Activated T-helper 1 cell treated with Interleukin-2 at 50 U/mL for 16 hours (primary cell): ENCODE measurements at places on chromosomes 1 and 21.

DNA sequence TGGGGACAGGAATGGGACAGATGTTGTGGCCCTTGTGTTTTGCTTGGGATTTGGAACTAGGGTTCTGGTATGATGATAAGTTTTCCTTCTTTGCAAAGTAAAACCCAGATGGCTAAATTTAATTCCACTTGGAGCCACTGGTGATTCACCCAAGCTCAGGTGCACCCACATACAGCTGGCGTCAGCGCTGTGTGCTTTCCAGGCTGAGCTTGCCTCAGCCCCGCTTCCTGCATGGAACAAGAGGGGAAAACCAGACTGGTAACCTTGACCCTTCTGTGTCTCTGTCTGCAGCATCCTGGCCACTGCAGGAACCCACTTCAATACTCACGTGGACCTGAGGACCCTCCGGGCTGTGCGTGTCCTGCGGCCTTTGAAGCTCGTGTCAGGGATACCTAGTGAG, 94.2 kb downstream of the CACNA1E start:
- no peak for DNase-seq

DNA sequence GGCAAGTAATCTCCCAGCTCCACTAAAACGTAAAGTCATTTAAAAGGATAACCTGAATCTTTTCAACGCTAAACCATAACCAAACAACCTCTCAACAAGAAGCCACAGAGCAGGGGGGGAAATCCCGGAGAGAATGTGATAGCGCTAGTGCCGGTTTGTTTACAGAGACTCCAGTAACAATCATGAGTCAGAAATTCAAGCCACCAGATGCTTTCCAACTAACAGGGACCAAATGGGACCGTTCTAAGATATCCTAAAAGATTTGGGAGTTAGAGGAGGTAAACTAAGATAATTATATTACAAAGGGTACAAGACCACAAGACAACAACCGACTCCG, 825 bp downstream of the DCAF8 start:
- peak; percentile 51 for DNase-seq

DNA sequence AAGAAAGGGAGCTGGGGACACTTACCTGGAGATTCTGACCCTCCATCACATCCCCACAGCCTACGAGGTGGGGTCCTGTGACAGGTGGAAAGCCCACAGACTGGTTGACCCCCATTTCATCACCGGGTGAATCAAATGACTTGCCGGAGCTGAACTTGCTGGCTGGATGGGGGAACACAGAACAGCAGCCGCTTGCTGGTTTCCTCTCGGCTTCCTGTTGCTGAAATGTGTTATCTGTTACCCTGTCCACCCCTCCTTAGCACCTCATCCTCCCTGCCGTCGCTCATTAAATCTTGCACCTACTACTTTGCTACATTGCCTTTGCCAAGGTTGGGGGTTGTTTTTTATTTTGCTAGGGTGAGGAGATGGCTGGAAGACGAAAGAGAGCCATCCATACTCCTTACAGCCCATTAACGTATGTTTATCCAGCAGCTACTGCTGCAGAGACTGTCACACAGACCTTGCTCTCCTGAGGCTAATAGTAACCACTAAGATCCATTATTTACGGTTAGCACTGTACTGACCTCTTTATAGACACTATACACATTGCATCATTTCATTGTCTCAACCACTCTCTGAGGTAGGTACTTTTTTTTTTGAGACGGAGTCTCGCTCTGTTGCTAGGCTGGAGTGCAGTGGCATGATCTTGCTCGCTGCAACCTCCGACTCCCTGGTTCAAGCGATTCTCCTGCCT, 7.0 kb downstream of the PAFAH2 start:
- DNase-seq, result peak; percentile 11

DNA sequence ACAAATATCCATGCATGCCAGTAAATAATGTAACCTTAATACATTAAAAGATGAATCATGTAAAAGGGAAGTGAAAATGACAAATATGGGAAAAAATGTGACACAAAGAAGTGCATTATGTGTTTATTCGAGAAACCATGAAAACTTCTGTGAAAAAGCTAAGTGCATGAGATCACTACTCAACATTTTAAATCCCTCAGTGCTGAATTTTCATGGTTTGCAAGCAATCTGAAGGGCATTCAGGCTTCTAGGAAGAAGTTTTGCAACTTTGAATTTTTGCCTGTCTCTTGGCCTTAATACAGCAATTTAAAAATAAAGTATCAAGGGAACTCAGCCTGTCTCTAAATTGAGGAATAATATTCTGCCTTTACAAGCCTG, 78.2 kb downstream of the MAP3K7CL start:
- DNase-seq, result no peak

DNA sequence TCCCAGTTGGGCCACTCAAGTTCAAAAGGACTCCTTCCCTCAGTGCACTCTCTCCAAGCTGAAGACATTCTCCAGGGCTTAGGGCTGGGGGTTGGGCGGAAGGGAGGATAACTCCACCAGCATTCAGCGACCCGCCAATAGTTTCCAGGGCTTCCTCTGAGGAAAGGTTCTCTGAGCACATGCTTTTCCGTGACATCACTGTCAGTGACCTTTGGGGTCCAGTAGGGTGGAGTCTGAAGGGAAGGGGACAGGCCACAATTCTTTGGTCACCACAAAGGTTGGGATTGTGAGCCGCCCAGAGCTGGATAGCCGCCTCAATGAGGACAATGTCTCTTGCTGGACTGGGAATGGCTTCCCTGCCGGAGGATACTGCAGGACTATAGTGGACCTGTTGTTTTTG, 22.8 kb upstream of the RXRG start:
- DNase-seq, result no peak

DNA sequence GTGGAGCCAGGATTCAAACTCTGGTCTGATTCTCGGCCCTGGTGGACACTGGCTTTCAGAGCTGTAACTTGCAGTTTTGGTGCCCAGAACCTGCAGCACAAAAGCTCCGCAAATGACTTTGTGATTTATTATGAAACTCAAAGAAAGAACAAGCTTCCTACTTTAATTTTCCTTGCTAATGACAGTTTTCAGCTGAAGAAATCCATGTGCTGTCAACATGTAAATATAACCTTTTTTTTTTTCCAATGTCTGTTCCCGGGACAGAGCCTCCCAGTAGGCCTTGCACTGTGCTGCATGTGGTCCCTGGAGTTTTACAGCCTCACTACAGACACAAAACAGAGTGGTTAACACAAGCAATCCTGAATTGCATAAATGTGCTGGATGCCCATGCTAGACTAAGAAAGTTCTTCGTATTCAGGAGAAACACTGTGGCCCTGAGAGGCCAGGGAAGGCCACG, 62.3 kb upstream of the ANGPTL1 start:
- DNase-seq, result no peak

DNA sequence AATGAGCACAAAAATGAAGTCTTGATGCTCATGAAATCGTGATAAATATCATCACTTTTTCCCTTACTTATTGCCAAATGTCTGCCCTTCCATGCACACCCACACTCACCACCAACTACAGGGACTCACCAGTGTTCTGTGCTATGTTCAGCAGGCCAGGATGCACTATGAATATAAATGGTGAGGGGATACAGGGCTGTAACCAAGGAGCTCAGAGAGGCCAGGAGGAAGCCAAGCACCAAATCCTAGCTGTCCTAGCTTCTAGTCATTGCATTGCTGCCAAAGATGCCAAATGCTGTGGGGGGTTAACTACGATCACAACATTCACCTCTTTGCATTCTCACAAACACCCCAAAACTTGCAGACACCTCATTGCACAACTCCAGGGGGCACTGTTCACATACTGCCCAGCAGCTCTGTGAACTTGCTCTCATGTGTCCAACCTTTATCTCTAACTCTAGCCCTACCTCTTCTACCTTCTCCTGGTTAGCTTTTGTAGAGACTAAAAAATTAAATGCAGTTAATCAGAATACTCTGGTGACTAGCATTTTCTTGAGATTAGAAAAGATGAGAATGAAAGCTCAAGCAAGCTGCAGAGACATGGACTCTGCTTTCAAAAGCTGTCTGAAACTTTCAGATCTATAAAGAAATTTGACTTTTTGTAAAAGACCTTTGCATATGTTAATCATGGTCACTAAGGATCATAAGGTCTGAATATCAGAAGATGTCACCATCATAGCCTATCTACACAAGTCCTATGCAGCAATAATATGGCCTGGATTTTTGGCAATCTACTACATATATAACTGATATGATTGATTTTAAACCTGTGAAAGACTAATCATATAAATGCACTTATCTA, 13.9 kb upstream of the KIF14 start:
- DNase-seq, result no peak

GRCh38 chr1:48695161-48695560, 81.5 kb downstream of the BEND5 start:
- no peak for DNase-seq

DNA sequence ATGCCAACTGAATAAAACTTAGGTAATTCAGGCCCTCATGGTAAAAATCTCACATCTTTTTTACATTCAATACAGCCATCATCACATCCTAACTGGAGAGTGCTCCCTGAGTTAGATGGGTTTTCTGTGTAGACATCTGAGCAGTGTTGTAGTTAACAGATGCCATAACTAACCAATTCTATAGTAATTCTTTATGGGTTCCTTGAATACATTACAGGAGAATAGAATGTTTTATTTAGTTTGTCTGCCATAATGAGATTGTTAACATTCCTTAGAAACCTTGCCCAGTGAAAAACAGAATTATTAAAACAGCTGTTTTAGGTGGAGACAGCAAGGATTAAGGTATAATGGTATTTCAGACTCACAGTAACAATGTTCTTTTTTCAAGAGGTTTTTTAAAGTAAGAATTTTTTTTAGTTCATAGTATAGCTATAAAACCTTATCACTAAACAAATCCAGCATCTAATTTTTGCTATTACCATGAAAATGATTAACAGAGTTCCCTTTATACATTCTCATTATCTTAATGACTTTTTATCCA, 95.3 kb downstream of the ATP5PO start:
- DNase-seq, result no peak

DNA sequence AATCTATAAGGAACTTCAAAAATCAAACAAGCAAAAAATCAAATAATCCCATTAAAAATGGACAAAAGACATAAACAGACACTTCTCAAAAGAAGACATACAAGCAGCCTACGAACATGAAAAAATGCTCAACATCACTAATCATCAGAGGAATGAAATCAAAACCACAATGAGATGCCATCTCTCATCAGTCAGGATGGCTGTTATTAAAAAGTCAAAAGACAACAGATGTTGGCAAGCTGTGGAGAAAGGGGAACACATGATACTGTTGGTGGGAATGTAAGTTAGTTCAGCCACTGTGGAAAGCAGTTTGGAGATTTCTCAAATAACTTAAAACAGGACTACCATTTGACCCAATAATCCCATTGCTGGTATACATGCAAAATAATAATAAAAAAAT, 226.4 kb downstream of the S1PR1 start:
- no peak for DNase-seq

DNA sequence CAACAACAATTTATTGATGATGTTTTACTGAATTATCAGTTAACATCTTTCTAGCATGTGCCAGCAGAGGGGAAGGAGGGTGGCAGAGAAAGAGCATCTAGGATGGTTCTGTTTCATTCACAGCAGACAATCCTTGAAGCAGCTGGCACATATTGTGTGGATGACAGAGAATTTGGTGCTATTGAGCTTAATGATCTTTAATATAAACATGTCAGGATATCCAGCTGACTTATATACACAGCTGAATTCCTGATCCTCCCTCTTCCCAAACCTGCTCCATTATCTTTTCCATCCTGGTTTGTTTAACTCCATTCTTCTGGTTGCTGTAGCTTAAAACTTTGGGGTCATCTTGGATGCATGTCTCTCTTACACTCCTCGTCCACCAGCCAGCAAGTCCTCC, 218.6 kb downstream of the CACNA1E start:
- DNase-seq, result no peak

- DNase-seq, result no peak
These were observed 630.7 kb upstream of the PLXNA2 start for GRCh38 chr1:208874915-208875314.

DNA sequence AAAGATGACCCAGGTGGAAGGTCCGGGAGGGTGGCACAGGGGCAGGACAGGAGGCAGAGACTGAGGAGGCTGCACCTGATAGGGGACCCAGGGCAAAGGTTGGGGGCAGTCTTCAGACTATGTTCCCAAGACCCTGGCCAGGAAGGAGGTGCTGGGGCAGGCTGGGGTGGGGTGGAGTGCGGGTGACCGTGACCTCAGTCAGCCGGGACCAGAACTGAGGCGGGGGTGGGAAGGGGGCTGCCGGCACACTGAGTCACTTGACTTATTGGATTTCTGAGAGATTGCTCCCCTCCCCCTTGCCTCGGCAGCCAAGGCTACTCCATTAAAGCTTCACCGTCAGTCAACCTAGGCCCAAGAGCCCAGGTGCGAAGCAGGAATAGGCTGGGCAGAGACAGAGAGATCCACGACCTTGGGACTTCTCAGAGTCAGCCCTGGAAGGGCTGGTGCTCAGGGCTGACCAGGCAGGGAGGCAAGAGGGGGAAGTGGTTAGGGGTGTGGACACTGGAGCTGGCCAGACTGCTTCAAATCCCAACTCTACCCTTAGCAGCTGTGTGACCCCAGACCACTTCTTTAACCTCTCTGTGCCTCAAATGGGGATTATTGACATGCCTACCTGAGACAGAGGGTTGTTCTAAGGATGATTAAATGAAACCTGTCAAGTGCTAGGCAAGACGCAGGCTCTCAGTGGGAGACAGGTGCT, 47.9 kb upstream of the LAPTM5 start:
- no peak for DNase-seq
